ENCODE measurements at places on chromosomes 7 and 10. TPM values are rescaled to one million over a fixed set of nuclear protein-coding genes. Genes with fewer than 3 reads are reported as not detected.

DNA sequence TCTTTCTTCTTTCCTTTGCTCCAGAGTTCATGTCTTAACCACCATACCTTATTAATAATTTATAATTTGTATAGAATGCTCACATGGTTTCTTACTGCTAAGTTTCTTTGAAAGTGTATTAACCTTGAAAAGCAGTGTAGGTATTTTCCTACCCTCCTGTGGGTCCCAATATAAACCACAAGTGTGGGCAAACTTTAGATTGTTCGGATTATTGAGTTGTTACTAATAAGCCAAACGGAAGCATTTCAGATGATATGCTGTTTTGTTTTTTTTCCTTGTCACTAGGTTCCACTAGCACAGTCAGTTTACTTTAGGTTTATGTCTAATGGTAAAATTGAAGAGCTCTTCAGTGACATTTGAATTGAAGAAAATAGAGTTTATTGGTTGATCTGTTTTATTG is 10.2 kb downstream of the SSBP1 start:
- no peak for DNase-seq

GRCh38 chr10:65952086-65952485 is 973.8 kb upstream of the LRRTM3 start:
- no peak for DNase-seq

Gene PLEKHS1
- 0.14 TPM for total RNA-seq

Gene TUBAL3
- total RNA-seq = not detected

DNA sequence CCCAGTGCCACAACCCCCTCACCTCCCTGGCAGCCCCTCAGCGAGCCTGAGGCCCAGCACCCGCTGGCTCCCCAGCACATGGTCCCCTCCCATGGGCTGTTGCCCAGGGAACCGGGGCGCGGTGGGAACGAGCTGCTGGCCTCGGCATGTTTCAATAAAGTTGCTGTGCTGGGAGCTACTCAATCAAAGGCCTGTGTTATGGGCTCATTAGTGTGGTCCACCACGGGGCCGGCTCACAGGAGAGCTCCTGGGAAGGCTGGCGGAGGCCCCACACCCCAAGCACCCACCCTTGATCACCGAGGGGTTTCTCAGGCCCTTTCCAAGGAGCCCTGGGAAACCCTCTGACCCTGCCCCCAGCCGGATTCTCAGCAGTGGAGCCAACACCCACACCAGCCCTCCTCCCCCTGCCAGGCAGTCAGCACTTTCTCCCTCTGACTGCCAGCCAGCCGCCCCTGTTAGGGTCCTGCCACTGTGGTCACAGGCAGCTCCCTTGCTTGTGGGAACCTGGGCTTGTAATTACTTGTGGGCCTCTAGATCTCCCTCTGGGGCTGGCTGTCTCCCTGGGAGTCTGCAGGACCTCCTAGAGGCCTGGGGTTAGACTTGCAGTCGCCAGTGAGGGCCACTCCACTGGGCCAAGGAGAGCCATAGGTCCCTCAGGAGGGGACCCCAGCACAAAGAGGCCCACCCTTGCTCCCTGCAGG is 24.8 kb upstream of the TRIM8 start:
- no peak for DNase-seq

- DNase-seq = no peak
Measured at GRCh38 chr7:158777793-158778192, 51.5 kb downstream of the ESYT2 start.

DNA sequence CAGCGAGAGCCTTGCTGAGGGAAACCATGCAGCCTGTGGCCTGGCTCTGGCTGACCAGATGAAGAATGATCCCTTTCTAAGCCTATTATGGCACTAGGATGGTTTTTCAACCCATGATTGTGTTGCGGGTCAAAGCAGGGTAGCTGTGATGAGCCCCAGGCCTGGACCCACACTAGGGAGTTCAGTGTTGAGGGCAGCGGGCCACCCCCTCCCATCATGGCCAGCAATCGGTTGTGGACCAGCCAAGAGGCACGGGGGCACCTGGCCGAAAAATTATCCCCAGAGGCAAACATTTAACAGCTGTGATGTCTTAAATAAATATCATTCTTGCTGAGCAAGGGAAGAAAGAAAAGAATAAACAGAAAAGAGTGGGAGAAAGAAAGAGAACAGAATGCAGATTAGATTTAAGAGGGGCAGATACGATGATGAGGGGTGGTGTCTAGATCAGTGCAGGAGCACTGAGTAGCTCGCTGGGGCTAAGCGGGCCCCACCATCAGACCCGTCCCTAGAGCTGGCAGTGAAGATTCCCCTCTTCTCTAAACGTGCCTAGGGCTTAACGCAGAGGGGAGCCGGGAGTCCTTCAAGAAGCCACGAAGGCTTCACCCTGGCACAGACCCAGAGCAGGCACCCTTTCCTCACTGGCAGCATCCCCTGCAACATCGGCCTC is 82.7 kb downstream of the SLC37A3 start:
- DNase-seq = no peak

DNA sequence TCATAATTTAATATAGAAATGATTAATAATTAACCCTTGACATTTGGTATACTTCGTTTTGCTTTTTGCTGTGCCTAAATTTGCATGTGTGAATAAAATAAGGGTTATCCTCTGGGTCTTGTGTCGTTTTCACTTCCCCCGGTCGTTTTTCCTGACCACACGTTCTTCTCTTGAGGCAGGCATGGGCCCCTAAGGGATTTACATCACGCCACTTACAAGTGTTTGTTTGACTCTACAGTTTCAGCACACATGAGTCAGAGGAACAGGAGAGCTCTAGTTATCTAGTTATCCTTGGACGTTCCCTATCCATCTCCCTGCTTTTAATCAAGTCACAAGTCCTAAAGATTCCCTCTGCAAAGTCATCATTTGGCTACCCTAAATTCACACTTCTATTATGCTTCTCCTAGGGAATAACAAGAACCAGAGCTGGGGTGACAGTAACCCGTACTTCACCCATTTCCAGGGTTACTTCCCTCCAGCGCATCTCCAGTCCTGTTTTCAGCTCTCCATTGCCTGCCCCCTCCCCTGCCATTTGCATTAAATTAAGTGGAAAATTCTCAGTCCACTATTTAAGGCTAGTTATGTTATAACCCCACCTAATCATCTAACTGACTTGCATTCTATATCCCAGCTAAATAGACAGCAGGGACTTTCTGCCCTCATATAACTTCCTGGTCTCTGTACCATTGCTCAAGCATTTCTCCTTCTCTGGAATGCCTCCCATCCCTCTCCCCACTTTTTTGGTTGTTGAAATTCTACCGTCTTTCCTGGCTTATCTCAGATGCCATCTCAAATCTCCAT is 206.9 kb downstream of the PTEN start:
- no peak for DNase-seq

Gene CABCOCO1
- total RNA-seq = 1.1 TPM

Gene ADARB2
- 3.1 TPM for total RNA-seq

- DNase-seq = no peak
Measured at GRCh38 chr10:17412323-17412722, 42.1 kb downstream of the ST8SIA6 start.

Gene IFIT1B
- total RNA-seq = not detected

- no peak for DNase-seq
Measured at GRCh38 chr7:21504021-21504420, 38.8 kb upstream of the DNAH11 start.

DNA sequence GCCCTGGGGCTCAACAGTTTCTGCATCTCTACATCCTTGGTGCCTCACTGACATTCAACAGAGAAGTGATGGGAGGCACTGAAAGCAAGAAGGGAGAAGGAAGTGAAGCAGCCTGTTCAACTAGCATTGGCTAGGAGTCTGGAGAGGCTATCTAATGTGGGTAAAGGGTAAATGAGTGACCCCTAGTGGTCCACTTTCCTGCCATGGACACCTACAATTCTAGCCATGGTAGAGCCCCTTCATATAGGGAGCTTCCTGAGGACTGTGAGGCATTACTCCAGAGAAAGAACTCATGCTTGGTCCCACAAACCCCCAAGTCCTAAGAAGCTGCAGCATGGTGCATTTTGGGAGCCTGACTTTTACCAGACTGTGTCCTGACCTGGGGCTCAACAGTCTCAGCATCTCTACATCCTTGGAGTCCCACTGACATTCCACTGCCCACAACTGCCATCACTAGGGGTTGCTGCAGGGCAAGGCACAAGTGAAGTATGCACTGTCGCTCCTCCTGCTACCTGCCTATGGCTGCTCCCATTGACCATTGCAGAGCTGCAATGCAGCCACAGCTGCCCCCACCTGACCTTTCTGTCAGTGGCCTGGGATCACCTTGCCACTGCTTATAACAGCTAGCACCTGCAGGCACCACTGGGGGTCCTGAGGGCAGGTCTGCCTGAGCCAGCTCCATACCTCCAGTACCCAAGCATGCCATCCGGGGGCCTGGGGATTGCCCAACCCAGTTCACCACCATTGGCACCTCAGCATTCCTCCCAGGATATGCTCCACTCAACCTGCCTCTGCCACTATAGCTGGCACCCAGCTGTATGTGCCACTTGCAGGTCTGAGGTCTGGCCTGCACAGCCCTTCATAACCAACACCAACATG is 44.1 kb upstream of the CDK6 start:
- no peak for DNase-seq

DNA sequence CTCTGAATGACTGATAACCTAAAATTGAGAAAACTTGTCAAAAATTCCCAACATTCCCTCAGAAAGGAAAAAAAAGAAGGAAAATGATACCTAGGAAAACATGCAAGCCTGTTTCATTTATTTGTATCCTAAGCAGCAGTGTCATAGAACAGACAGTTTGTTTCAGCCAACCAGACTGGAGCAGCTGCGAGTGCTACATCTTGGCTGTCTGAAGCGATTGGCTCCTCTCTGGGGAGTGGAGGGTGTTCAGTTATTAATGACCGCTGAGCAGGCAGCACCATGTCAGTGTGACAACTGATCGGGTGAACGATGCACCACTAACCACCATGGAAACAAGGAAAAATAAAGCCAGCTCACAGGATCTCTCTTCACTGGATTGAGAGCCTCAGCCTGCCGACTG is at the start of gene LRRN3:
LRRN3 (plus strand) TSS at position 282 of the 400 bp plus-strand sequence. CDS start 31,646 bp downstream, outside the sequence.
- no peak for DNase-seq

DNA sequence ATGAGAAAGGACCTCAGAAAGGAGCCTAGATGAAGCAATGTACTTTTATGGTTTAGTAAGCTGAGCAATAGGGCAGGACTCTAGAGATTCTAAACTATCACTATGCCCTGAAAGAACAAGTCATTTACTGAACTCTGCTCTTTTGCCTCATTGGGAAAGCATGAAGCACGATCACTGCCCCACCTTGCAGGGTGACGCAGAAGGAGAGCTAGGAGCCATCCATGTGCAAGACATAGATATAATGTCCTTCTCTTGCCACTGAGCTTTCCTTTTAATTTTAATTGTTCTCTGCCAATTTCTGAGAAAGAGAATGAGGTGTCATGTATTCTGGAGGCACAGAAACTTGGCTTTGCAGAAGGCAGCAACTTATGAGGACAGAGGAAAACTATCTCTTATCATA is 108.3 kb downstream of the SORCS1 start:
- no peak for DNase-seq

GRCh38 chr10:74451127-74451829 is 300.3 kb downstream of the ADK start:
- no peak for DNase-seq

DNA sequence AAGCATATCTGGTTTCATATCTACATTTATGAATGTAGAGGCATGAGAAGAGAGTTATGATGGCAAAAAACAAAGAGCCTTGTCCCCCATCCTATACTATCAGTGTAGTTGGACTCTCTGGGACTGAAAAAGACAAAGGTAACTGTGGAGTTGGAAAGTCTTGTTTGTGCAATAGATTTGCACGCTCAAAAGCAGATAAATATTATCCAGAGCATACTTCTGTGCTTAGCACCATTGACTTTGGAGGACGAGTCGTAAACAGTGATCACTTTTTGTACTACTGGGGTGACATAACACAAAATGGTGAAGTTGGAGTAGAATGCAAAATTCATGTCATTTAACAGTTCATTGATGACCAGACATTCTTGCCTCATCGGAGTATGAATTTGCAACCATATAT is 85.2 kb upstream of the EGFR start:
- no peak for DNase-seq

DNA sequence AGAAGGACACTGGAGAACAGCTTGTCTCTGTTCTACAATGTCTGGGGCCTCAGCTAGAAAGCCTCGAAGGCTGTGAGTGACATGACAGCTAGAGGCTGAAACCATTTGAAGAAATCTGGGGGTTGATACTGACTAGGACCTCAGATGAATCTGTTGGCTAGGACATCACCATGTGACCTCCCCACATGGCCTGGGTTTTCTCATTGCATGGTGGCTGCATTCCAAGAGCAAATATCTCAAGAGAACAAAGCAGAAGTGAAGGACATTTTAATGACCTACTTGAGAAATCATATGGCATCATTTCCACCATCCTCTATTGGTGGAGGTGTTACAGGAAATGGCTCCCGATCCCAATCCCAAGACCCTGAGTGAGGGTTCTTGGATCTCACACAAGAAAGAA is 450.6 kb upstream of the AUTS2 start:
- DNase-seq = no peak

Gene NRF1
- 37.6 TPM for total RNA-seq

DNA sequence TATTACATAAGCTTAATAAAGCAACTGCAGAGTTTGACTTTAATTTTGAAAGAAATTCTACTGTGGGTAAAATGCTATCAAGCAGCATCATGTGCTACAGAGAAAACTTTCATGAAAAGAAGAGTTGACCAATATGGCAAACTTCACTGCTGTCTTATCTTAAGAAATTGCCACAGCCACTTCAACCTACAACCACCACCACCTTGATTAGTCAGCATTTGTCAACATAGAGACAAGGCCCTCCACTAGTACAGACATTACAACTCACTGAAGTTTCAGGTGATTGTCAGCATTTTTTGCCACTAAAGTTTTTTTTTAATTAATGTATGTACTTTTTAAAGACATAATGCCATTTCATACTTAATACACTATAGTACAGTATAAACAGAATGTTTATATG is 350.3 kb downstream of the HPSE2 start:
- no peak for DNase-seq

DNA sequence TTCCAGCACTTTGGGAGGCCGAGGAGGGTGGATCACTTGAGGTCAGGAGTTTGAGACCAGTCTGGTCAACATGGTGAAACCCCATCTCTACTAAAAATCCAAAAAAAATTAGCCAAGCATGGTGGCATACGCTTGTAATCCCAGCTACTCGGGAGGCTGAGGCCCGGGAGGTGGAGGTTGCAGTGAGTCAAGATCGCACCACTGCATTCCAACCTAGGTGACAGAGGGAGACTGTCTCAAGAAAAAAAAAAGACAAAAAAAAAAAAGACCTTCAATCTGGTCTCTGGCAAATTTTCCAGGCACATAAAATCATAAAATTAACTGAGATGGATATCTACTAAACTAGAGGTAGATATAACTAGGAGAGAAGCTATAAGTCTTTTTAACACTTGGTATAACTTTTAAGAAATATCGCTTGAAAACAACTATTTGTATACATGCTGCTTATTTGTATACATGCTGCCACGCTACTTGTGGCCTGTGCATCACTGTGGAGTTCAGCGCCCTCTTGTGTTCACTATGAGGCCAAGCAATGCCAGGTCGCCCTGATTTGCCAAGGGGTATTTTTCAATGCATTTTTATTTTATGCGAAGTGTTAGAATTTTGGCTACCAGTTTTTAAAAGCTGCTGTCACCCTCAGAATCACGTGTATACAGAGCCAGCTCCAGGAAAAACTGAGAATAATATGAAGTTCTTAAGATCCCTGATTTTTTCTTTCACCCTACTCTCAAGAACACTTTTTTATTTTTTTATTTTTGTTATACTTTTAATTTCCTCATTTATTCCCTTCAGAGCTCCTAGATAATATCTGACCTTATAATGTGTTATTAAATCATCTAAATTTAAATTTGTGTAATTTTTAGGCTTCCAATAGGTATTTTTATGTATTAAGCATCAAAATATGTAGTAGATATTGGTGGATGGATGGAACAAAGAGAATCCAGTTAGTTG is 26.7 kb downstream of the CYCS start:
- DNase-seq = peak; percentile 21
